ENCODE measurements at places on chromosomes 12 and 14. TPM values are rescaled to one million over a fixed set of nuclear protein-coding genes. Genes with fewer than 3 reads are reported as not detected.

AP1G2 gene
- total RNA-seq = 36.5 TPM

PYGL gene
- 45.5 TPM for total RNA-seq

CEBPE gene
- total RNA-seq = 0.19 TPM

CCDC85C gene
- total RNA-seq = 19.8 TPM

PKP2 gene
- total RNA-seq = 0.38 TPM

GALNT4 gene
- 5.4 TPM for total RNA-seq

GLI1 gene
- total RNA-seq = 3.2 TPM

CPM gene
- total RNA-seq = 20.4 TPM
